ENCODE measurements at places on chromosomes 12 and 14. TPM values are rescaled to one million over a fixed set of nuclear protein-coding genes. Genes with fewer than 3 reads are reported as not detected.

GRCh38 chr12:47207829-47208248 lies 128.1 kb upstream of the AMIGO2 start:
- no peak overlapping the region for H3K4me3 ChIP-seq
- no peak for ATAC-seq
- no peaks in the 10 kb centered on the region for H3K27me3 ChIP-seq
- H3K4me1 ChIP-seq, result no peaks in the 10 kb centered on the region
- H3K27ac ChIP-seq, result no peak overlapping the region

- ATAC-seq, result no peak
- H3K27ac ChIP-seq, result no peak overlapping the region
- no peak overlapping the region for H3K4me3 ChIP-seq
- H3K4me1 ChIP-seq, result no peaks in the 10 kb centered on the region
- peaks cover 95% of the 10 kb centered on the region for H3K36me3 ChIP-seq
- no peaks in the 10 kb centered on the region for H3K27me3 ChIP-seq
Observed at GRCh38 chr14:93214598-93214997, 7.5 kb downstream of the UBR7 start.

DNA sequence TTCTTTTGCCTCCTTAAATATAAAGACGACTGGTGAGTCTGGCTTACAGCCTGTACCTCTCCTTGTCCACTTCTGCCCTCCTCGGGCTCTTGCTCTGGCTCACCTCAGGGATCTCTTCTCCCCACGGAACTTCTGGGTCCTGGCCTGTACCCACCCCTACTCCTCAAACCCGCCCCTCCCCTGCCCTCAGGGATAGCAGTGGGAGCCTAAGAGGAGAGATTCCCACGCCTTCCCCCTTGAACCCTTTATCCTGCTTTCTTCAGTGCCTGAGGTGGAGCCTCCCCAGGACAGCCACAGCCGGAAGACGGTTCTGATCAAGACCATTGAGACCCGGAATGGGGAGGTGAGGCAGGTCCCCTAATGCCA lies 2.7 kb downstream of the PRPH start:
- H3K36me3 ChIP-seq, result no peaks in the 10 kb centered on the region
- ATAC-seq, result no peak
- H3K4me3 ChIP-seq, result no peak overlapping the region
- H3K27ac ChIP-seq, result no peak overlapping the region

DNA sequence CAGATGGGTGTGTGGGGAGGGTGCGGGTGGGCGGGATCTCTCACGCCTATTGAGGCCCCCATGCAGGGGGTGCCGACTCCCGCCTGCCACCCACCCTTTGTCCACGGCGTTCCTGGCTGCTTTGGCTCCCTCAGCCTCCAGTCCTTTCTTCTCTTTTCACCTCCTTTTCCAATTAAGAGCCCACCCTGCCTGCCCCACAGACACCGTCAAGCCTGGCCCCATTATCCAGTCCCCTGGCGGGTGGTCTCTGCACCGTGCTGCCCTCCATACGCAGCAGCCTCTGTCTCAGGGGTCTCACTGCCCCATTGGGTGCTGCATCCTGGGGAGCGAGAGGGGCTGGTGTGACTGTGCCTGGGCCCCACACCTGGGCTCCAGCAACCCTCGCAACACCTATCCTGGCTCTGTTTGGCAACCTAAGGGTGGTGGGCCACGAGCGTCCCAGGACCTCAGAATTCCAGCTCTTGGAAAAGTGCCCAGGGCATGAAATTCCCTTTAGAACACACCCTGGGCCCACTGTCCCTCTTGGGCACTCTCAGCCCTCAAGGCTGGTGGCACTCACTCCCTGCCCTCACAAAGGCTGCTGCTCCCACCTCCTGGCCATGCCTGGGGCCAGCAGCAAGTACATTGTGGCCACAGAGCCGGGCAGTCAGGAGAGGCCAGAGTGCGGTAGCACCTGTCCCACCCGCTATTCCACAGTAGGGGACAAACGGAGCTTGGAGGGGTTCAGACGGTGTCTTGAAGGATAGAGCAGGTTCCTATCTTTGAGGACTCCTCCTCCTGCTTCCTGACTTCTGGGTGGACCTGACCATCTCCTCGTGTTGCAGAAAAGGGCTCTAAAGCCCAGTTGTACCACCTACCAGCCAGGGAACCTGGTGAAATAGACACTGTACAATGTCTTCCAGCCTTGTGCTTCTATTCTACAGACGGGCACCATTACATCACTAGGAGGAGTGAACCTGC lies 114.1 kb downstream of the KIF26A start:
- H3K27me3 ChIP-seq, result peaks cover 24% of the 10 kb centered on the region
- no peak for ATAC-seq
- no peaks in the 10 kb centered on the region for H3K4me1 ChIP-seq
- H3K36me3 ChIP-seq, result no peaks in the 10 kb centered on the region

DNA sequence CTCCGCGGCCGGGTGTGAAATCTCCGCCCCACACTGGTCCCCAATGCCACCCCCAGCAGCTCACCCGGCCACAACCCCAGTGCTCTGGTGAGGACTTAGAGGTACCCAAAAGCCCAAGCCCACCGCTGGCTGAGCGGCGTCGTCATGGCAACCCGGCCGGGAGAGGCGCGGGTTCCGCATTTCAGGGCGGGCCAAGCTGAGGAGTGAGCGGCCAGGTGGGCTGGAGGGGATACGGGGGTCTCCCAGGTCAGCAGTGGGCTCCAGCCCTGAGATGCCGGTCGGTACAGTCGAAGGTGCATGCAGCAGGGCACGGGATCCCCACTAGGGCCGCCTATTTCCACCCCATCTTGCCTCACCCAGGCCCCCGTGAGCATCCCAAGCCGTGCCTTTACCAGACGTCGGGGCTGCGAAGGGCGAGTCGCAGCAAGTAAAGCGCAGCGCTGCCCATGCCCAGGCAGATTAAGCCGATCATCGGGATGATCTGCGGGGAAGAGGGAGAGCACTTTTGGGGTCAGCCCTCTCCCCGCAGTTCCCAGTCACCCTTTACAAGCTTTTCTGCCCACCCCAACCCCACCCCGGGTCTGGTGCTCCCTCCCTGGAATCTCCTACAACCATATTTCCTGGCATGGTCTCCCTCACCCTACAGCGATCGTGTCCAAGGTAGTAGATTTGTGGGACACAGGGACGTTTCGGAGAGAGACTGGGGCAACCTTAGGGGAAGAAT lies 6.9 kb downstream of the SHMT2 start:
- peaks cover 2% of the 10 kb centered on the region for H3K4me1 ChIP-seq
- H3K36me3 ChIP-seq, result peaks cover 44% of the 10 kb centered on the region
- peaks cover 79% of the 10 kb centered on the region for H3K27me3 ChIP-seq

- peaks cover 35% of the 10 kb centered on the region for H3K27me3 ChIP-seq
- no peaks in the 10 kb centered on the region for H3K4me1 ChIP-seq
- H3K36me3 ChIP-seq, result no peaks in the 10 kb centered on the region
- no peak for ATAC-seq
- no peak overlapping the region for H3K27ac ChIP-seq
- H3K4me3 ChIP-seq, result no peak overlapping the region
Observed at GRCh38 chr14:95944462-95944861, 67.8 kb downstream of the TUNAR start.

DNA sequence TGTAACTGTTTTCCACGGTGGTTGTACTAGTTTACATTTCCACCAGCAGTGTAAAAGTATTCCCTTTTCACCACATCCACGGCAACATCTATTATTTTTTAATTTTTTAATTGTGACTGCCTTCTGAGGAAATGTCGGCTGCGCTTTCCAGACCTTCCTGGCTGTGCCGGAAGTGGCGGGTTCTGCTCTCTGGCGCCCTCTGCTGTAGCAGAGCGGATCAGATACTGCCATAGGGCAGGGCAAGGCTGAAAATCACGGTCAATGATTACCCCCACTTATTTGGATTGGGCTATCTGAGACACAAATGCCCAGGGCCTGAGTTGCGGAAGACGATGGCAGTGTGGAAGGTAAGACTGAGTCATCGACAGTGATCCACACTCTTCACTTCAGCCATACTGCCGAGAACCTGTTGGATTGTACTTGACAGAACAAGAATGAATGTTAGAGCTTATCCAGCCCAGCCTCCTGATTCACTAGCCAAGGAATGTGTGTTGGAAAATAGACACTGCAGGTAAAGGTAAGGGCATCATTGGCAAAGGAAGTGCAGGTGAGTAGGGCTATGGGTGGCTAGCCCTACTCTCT lies 124.2 kb downstream of the NTF3 start:
- H3K4me1 ChIP-seq, result no peaks in the 10 kb centered on the region
- H3K36me3 ChIP-seq, result no peaks in the 10 kb centered on the region
- no peak for ATAC-seq
- H3K27me3 ChIP-seq, result no peaks in the 10 kb centered on the region

The CCDC198 gene
- not detected for total RNA-seq

The POU6F1 gene
- 22.9 TPM for total RNA-seq

- H3K36me3 ChIP-seq, result no peaks in the 10 kb centered on the region
- H3K4me3 ChIP-seq, result no peak overlapping the region
- peaks cover 5% of the 10 kb centered on the region for H3K4me1 ChIP-seq
- no peak for ATAC-seq
- no peak overlapping the region for H3K27ac ChIP-seq
Observed at GRCh38 chr14:99122521-99123125, 149.4 kb downstream of the BCL11B start.

- peak; percentile 20 for ATAC-seq
- peak overlapping the region; percentile 96 for H3K27ac ChIP-seq
- peaks cover 15% of the 10 kb centered on the region for H3K36me3 ChIP-seq
- H3K4me1 ChIP-seq, result peaks cover 86% of the 10 kb centered on the region
Observed at GRCh38 chr12:56629459-56630179, 507 bp downstream of the BAZ2A start.

GRCh38 chr12:105322070-105322469 lies 8.4 kb upstream of the C12orf75 start:
- no peak overlapping the region for H3K27ac ChIP-seq
- ATAC-seq, result no peak
- H3K27me3 ChIP-seq, result no peaks in the 10 kb centered on the region
- no peaks in the 10 kb centered on the region for H3K36me3 ChIP-seq

DNA sequence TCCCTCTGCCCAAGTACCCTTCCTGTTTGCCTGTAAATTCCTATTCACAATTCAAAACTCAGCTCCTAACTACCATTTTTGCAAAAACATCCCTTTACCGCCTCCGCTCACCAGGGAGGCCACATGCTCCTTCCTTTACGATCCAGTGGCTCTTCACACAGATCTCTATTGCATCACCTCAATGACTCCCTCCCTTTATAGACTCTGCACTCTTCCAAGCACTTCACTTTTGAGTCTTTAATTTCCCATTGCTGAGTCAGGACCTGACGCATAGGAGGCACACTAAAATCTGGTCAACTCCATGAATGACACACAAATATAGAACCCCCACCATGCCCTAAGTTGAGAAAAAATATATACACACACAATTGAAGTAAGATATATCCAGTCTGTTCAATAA lies 45.9 kb downstream of the PPP1R13B start:
- H3K4me1 ChIP-seq, result no peaks in the 10 kb centered on the region
- H3K36me3 ChIP-seq, result peaks cover 3% of the 10 kb centered on the region
- no peak overlapping the region for H3K4me3 ChIP-seq
- no peaks in the 10 kb centered on the region for H3K27me3 ChIP-seq
- ATAC-seq, result no peak
- H3K27ac ChIP-seq, result no peak overlapping the region

DNA sequence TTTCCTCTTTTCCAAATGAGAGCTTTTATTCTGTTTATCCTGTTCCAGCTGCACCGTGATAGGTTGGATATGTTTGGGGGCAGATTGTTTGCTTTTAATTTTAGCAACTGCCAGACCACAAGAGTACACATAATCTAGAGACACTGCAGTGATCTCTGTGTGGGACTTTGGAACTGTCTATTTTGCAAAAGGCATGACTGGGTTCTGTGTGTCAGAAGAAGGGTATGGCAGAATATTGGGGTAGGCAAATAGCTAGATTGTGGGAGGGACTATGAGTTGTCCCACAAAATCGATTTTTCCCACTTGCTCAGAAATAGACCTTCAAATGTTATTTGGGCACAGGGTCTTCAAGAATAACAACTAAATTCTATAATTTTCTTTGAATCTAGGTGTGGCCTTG lies 275.9 kb upstream of the KITLG start:
- H3K27ac ChIP-seq, result no peak overlapping the region
- no peaks in the 10 kb centered on the region for H3K4me1 ChIP-seq
- H3K4me3 ChIP-seq, result no peak overlapping the region

- no peaks in the 10 kb centered on the region for H3K27me3 ChIP-seq
- H3K27ac ChIP-seq, result peak overlapping the region; percentile 74
- ATAC-seq, result no peak
- H3K4me3 ChIP-seq, result no peak overlapping the region
- no peaks in the 10 kb centered on the region for H3K4me1 ChIP-seq
Observed at GRCh38 chr14:92987713-92988510, 65.0 kb downstream of the CHGA start.

DNA sequence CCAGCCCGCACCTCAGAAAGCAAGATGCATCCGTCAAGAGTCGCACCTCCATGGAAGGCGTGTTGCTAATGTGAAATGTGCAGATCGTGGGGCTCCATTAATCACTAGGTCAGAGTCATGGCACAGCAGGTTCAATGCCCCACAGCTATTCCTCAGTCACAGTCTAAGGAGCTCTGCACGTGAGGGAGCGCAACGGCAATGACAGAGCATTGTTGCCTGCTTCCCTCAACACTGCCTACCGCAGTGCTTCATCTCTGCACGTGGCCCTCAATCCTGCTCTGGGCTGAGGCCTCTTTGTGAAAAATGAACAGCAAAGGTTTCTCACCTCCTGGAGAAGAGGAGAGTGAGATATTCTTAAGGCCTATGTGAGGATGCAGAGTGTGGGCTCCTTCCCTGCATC lies 995.2 kb upstream of the TMEM132C start:
- no peak overlapping the region for H3K4me3 ChIP-seq
- no peak for ATAC-seq
- no peaks in the 10 kb centered on the region for H3K4me1 ChIP-seq

DNA sequence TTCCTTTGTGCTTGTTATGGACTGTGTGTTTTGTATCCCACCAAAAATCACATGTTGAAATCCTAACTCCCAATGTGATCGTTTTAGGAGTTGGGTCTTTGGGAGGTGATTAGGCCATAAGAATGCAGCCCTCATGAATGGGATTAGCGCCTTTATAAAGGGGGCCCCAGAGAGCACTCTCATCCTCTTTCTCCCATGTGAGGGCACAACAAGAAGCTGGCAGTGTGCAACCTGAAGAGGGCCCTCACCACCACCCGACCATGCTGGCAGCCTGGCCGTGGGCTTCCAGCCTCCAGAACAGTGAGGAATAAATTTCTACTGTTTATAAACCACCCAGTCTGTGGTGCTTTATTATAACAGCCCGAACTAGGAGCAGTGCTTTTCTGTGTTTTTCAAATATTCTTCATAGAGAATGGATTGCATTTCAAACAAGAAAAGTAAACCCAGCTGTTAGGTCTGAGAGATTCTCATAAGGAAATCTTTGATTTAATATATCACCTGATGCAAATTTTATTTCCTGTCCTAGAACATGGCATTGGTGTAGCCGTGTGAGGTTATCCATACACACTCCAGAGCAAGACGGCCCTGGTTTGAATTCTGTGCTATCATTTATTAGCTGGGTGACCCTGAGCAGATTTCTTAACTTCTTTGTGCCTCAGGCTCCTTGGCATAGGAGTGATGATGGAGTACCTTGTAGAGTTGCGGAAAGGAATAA lies 27.8 kb downstream of the HSPB8 start:
- H3K4me3 ChIP-seq, result no peak overlapping the region
- no peak for ATAC-seq
- no peaks in the 10 kb centered on the region for H3K36me3 ChIP-seq
- no peaks in the 10 kb centered on the region for H3K27me3 ChIP-seq

The LGR5 gene
- total RNA-seq, result 0.12 TPM

GRCh38 chr14:88463318-88463717 lies 77.9 kb downstream of the SPATA7 start:
- no peak overlapping the region for H3K4me3 ChIP-seq
- no peaks in the 10 kb centered on the region for H3K36me3 ChIP-seq
- ATAC-seq, result no peak
- no peak overlapping the region for H3K27ac ChIP-seq

All from gastroesophageal sphincter (tissue), 4 donors.